Nucleus accumbens (tissue), 56 donors: ENCODE measurements at places on chromosomes 1 and 21.

GRCh38 chr21:32135401-32136363 lies 143.2 kb downstream of the MIS18A start:
- no peak for DNase-seq

- no peak for DNase-seq
Observed at GRCh38 chr21:42579456-42580075, 65.9 kb downstream of the SLC37A1 start.

GRCh38 chr1:70666381-70667140 lies 255.5 kb downstream of the CTH start:
- no peak for DNase-seq

DNA sequence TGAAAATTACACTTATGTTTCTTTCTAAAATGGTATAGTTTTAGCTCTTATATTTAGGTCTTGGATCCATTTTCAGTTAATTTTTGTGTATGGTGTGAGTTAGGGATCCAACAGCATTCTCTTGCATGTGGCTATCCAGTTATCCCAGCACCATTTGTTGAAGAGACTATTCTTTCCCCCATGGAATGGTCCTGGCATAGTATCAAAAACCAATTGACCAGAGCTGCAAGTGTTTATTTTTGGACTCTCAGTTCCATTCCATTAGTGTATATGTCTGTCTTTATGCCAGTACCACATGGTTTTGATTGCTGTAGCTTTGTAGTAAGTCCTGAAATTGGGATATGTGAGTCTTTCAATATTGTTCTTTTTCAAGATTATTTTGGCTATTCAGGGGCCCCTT lies 14.3 kb downstream of the TTLL10 start:
- DNase-seq, result no peak

DNA sequence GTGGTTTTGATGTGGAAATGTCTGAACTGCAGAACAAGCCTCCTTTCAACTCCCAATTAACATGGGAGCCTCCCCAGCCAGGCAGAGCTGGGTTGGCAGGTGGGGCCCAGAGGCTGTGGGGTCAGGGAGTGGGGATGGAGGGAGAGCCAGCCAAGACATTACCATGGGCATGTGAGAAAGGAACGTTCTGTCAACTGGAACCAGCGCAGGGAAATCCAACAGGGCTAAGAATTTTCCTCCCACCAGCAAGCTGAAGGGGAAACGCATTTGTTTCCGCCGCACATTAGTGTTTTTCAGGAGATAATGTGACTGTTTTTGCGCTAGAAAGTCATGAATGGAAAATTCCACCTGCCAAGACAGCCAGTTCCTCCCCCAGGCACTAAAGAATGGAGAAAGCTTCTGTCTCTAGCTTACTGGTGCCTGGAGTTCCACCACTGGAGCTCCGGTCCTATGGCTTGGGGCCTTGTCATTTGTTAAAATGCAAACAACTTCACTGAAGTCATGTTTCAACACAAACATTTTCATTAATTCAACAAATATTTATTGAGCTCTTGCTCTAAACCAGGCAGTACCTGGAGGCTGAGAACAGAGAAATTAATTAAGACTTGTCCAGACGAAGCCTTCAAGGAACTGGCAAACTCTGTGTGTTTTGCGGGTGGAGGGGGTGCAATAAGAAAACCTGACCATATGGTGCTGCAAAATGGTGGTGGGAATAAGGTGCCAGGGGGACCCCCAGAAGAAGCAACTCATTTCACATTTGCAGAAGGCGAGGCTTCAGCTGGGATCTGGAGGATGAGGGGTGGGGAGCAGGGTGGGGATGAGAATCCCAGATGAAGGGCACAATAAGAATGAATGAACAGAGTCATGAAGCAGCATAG lies 305.1 kb downstream of the MATN1 start:
- no peak for DNase-seq

DNA sequence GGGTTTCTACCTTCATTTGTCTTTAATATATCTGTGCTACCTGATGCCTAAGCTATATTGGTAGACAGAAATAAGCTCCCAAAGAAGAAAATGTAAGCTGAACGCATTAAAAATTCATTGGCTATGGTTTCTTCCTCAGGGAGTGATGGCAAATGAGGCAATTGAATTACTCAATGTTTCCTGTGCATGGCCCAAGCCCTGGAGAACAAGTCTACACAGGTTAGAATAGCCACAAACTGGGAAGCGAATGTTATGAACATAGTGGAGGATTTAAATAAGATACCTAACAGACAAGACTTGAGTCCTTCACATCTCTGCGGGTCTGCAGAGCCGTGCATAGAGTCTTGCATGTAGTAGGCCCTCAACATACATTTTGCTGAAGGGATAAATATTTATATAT lies 350.3 kb downstream of the RWDD3 start:
- no peak for DNase-seq

DNA sequence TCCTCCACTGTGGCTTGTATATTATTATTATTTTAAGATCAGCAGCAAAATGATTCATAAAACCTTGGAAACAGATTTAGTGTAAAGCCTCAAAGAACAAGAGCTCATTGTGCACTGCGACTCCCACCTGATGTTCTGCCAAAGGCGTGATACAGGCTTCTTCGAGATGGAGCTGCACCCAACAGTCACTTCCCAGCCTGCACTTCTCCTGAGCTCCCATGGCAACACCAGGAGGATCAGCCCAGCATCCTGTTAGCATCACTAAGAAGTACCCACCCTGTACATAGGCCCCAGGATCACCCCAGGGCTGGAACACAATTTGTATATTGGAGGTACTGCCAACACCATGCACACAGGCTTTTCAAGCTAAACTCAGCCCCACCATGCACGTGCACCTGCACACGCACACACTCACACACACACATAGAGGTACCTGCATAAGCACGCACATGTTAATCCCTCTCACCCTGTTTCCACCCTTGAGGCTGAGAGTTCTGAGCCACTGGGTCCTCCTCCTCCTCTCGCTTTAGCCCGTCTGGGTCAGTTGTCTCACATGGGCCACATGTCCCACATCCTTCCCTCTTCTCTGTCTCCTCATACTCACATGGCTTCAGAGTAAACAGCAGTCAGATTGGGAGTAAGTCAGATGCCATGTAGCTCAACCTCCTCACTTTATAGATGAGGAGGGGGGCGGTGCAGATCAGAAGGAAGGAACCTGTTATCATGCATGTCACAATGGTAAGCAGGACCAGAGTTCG lies 281.9 kb upstream of the POU3F1 start:
- no peak for DNase-seq

- no peak for DNase-seq
Observed at GRCh38 chr1:154726443-154726842, 118.5 kb upstream of the ADAR start.

DNA sequence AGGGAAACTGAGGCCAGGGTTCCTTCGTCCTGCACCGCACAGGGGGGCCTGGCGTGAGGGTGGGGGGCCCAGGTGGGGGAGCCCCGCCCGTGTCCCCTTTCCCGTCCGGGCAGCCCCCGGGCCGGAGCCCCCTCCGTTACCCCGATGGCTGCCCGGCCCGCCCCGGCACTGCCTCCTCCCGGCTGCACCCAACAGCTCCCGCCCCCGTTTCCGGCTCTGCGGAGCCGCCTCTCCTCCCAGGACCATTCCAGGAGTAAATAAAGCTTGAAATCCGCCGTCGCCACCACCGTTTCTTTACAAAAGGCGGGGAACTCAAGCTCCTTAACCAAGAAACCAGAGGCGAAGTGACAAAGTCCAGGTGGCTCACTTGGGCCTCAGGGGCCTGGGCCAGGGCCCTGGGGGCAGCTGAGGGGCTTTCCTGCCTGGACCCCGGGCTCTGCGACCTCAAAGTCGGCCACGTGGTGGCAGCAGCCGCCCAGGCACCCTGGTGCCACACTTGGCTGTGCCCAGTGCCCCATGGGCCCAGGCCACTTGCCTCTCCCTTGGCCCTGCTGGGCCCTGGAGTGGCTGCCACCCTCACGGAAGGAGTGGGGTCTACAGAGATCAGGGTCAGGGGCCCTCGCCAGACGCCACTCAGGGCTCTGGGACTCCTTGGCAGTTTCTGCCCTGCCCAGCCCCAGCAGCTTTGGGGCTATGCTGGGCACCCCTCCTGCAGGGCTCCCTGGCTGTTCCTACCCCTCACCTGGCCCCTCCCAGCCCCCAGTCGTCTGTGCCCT lies 514 bp upstream of the FAAP20 start:
- peak; percentile 78 for DNase-seq

GRCh38 chr1:150479927-150480352 lies 7.3 kb upstream of the TARS2 start:
- DNase-seq, result no peak

DNA sequence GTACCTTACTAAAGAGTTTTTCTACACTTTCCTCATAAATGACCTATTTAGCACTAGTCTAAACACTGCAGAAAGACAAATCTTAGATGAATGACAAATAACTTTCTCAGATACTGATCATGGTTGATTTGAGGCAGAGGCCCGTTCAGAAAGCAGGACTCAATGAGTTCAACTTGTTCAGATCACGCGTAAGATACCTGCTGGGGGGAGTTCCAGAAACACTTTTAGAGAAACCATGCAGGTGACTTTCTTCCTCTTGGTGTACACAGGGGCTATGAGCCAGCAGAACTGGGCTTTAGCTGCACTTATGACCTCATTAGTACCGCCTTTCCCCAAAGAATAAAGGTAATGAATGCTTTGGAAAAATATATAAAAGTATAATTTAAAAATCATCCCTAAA lies 38.8 kb upstream of the TTC39A start:
- DNase-seq, result no peak

DNA sequence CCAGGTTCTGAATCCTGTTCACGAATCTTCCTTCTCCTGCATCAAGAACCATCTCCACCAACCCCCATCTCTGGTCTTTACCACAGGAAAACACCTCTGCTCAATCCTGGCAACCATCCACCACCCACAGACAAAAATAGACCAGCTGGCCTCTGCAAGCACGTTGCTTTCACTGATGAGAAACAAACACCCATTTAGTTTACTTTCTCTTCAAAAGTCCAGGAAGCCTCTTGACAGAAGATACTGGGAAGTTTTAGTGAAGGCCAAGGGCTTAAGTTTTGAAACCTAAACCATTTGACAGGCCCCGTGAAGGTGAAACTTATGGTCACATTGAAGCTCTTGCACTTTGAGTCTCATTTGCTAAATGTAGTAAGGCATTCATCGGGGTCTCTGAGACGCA lies 122.6 kb upstream of the PPP2R5A start:
- no peak for DNase-seq

- no peak for DNase-seq
Observed at GRCh38 chr1:1671365-1672119, 12.7 kb upstream of the CDK11B start.

GRCh38 chr21:35422011-35422410 lies 372.9 kb upstream of the RUNX1 start:
- no peak for DNase-seq

- DNase-seq, result peak; percentile 6
Observed at GRCh38 chr1:117928881-117929342, 509 bp downstream of the GDAP2 start.

DNA sequence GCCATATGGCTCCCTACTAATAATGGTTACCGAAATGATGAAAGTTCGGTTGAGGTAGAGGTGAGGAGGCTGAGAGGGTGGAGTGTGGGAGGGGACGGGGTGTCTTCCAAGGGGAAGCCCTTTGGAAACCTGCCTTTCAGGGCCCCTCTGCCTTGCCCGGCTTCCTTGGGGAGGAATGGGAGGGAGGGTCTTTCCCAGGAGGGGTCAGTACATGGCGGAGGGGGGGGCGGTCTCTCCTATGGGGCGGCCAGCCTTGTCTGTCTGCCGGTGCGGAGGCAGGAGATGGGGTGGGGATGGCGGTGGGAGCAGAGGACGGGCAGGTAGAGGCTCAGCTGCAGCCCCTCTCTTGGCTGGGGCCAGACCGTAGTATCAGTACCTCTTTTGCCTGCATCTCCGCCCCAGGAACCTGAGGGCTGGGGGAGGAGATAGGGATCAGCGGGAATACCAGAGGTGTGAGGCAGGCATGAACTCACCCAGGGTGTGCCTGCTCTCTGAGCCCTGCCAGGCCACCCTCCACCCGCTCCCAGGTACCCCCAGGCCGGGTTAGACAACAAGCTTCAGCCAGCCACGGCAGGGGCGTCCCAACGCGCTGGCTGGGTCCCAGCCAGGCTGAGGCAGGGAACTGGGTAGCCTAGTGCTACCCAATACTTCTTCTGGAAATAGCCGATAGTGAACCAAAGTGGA lies 79.4 kb upstream of the POU3F1 start:
- DNase-seq, result no peak

DNA sequence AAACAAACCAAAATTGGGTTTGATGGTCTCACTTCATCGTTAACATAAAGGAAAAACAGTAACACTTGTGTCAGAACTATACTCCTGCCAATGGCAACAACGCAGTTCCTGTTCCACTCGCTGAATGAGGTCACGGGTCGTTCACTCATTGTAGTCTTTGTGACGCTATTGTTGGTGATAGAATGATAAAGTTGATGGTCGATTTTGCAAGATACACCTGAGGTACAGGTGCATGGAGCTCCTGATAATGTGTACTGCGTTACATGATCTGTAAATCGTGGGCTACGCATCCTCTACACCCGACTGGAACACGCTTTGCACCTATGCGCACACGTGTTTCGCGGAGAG lies 391 bp upstream of the CENPS start:
- no peak for DNase-seq

DNA sequence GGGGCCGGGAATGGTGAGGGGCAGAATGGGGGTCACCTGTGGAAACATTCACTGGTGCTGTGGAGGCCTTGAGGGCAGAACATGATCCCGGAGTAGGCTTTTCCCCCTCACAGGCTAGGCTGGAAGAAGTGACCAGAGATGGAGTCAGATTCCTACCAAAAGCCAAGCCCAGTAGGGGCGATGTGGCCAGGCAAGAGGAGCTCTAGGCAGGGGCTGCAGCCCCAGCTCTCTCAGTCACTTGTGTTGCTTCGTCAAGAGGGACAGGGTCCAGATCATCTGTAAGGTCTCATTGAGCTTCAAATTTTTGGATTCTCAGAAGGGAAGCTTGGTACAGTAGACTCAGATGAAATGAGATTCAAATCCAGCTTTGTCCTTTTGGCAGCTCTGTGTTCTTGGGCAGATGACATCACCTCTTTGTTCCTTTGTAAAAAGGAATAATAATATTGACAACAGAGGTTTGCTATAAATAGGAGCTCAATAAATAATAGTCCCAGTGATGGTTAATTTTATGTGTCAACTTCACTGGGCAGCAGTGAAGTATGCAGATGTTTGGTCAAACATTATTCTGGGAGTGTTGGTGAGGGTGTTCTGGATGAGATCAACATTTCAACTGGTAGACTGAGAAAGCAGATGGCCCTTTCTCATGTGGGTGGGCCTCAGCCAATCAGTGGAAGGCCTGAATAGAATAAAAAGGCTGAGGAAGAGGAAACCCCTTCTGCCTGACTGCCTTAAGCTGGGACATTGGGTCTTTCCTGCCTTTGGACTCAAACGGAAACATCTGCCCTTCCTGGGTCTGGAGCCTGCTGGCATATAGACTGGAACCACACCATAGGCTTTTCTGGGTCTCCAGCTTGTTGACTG lies 324.7 kb upstream of the USP24 start:
- DNase-seq, result peak; percentile 30

- no peak for DNase-seq
Observed at GRCh38 chr1:60936591-60937342, 145.6 kb upstream of the NFIA start.

- no peak for DNase-seq
Observed at GRCh38 chr1:47658161-47658920, 220.5 kb downstream of the FOXD2 start.
